ENCODE measurements at places on chromosomes 1 and 21. TPM values are rescaled to one million over a fixed set of nuclear protein-coding genes. Genes with fewer than 3 reads are reported as not detected.

The SPRR5 gene
- not detected for total RNA-seq

The KCNE2 gene
- total RNA-seq, result not detected

The FCRL6 gene
- not detected for total RNA-seq

The MAEL gene
- total RNA-seq, result 0.64 TPM

The SPATA21 gene
- not detected for total RNA-seq

The IGSF3 gene
- 42.0 TPM for total RNA-seq

The RAD54L gene
- 6.7 TPM for total RNA-seq

The BTG3 gene
- 42.9 TPM for total RNA-seq

The CYP4A11 gene
- 22.1 TPM for total RNA-seq

The NGF gene
- 2.2 TPM for total RNA-seq

The ARHGEF16 gene
- total RNA-seq, result 15.5 TPM

The VCAM1 gene
- 100 TPM for total RNA-seq

The GNB1 gene
- 123 TPM for total RNA-seq

The PTAFR gene
- 4.8 TPM for total RNA-seq

The KCNK1 gene
- 7.9 TPM for total RNA-seq

The VWA5B1 gene
- total RNA-seq, result 2.4 TPM

The TSPEAR gene
- 0.53 TPM for total RNA-seq

The PTGFR gene
- 2.6 TPM for total RNA-seq

The PLEKHA6 gene
- total RNA-seq, result 43.4 TPM

All from metanephros (tissue), 2 donors.